CD4-positive, alpha-beta memory T cell (primary cell): ENCODE measurements at places on chromosomes 16 and 17. TPM values are rescaled to one million over a fixed set of nuclear protein-coding genes. Genes with fewer than 3 reads are reported as not detected.

Gene SREBF1
- 11.7 TPM for total RNA-seq

Gene CCDC144A
- 9.9 TPM for total RNA-seq

Gene CSH2
- not detected for total RNA-seq

Gene INCA1
- total RNA-seq = 0.36 TPM

Gene SPATA22
- total RNA-seq = not detected

Gene GPR179
- 0.12 TPM for total RNA-seq
